Karpas-422 (cell line): ENCODE measurements at places on chromosomes 3 and 15. TPM values are rescaled to one million over a fixed set of nuclear protein-coding genes. Genes with fewer than 3 reads are reported as not detected.

RARRES1 gene
- total RNA-seq = not detected in 2 replicates

SMAD6 gene
- 0.89 and 1.8 TPM in 2 replicates for total RNA-seq

RUBCN gene
- 87.0 and 128 TPM in 2 replicates for total RNA-seq

SYNPR gene
- not detected in 2 replicates for total RNA-seq

GPR27 gene
- total RNA-seq = not detected in 2 replicates

GPR149 gene
- not detected in 2 replicates for total RNA-seq

PLSCR4 gene
- not detected in 2 replicates for total RNA-seq

CAMP gene
- total RNA-seq = 100 and 141 TPM in 2 replicates

TMEM212 gene
- not detected in 2 replicates for total RNA-seq

JAGN1 gene
- total RNA-seq = 33.5 and 39.2 TPM in 2 replicates

CCDC66 gene
- total RNA-seq = 48.8 and 103 TPM in 2 replicates

PRKCI gene
- 8.7 and 38.2 TPM in 2 replicates for total RNA-seq

DPH3 gene
- 7.6 and 22.2 TPM in 2 replicates for total RNA-seq

C3orf85 gene
- total RNA-seq = not detected in 2 replicates

SPINT1 gene
- 2.0 and 3.4 TPM in 2 replicates for total RNA-seq

PAQR5 gene
- total RNA-seq = not detected in 2 replicates

GAP43 gene
- total RNA-seq = not detected in 2 replicates

AMT gene
- total RNA-seq = 2.4 and 5.9 TPM in 2 replicates

AGBL1 gene
- total RNA-seq = not detected in 2 replicates

INAFM2 gene
- total RNA-seq = 5.8 and 9.2 TPM in 2 replicates

FOXL2 gene
- total RNA-seq = not detected in 2 replicates

KBTBD13 gene
- total RNA-seq = not detected in 2 replicates

CILP gene
- total RNA-seq = 0.04 TPM in 1 of 2 replicates, not detected in the other

PTPN9 gene
- 22.4 and 31.2 TPM in 2 replicates for total RNA-seq

SOX2 gene
- total RNA-seq = 0.51 and 0.63 TPM in 2 replicates

COL6A5 gene
- not detected in 2 replicates for total RNA-seq

TP63 gene
- not detected in 2 replicates for total RNA-seq

GOLGA8N gene
- 0.07 and 1.5 TPM in 2 replicates for total RNA-seq

IP6K2 gene
- 93.6 and 104 TPM in 2 replicates for total RNA-seq

CCDC54 gene
- total RNA-seq = not detected in 2 replicates

MGA gene
- total RNA-seq = 40.0 and 68.1 TPM in 2 replicates

BFSP2 gene
- total RNA-seq = 33.1 and 44.7 TPM in 2 replicates

CCR8 gene
- total RNA-seq = not detected in 2 replicates

ARHGEF3 gene
- total RNA-seq = 4.7 and 7.7 TPM in 2 replicates

EFCAB12 gene
- total RNA-seq = 0.04 TPM in 1 of 2 replicates, not detected in the other

MUSTN1 gene
- 2.4 TPM in 1 of 2 replicates, not detected in the other for total RNA-seq

KCNH8 gene
- total RNA-seq = 0.11 and 0.19 TPM in 2 replicates

RARB gene
- not detected in 2 replicates for total RNA-seq

MINAR1 gene
- 2.7 and 3.8 TPM in 2 replicates for total RNA-seq

FAM3D gene
- not detected in 2 replicates for total RNA-seq

SCG3 gene
- total RNA-seq = not detected in 2 replicates

RHOV gene
- total RNA-seq = 0.69 TPM in 1 of 2 replicates, not detected in the other

ATP8B4 gene
- not detected in 2 replicates for total RNA-seq

CAMKV gene
- total RNA-seq = 3.2 and 7.8 TPM in 2 replicates

GPR176 gene
- 0.07 TPM in 1 of 2 replicates, not detected in the other for total RNA-seq
